Hematopoietic multipotent progenitor cell treated with erythropoietin and hydrocortisone succinate and interleukin-3 and kit ligand, for 17 days (in vitro differentiated cells): ENCODE measurements at places on chromosomes 11 and 22.

- DNase-seq: peak; percentile 43
Observed at GRCh38 chr22:25334162-25334490, 114.7 kb downstream of the CRYBB2 start.

DNA sequence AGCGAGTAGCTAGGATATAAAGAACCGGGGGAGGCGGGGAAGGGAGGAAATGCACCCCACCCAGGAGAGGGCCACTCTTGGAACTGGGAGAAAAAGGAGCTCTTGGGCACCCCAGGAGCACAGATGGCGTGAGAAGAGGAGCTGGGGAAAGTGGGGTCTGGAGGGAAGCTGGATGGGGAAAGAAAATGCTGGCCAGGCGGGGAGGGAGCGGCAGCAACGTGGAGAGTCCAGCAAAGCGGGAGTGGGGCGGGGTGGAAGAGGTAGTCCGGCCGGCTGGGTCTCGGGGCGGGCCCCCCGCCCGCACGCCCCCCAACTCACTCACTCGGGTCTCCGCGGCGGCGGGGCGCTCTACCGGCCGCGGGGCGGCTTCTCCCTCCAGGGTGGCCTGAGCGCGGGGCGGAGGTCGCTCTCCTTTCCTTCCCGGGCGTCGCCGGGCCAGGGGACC is 522 bp downstream of the TOB2 start:
- DNase-seq: peak; percentile 48

- no peak for DNase-seq
Observed at GRCh38 chr11:19939415-19939929, 220.8 kb downstream of the DBX1 start.

DNA sequence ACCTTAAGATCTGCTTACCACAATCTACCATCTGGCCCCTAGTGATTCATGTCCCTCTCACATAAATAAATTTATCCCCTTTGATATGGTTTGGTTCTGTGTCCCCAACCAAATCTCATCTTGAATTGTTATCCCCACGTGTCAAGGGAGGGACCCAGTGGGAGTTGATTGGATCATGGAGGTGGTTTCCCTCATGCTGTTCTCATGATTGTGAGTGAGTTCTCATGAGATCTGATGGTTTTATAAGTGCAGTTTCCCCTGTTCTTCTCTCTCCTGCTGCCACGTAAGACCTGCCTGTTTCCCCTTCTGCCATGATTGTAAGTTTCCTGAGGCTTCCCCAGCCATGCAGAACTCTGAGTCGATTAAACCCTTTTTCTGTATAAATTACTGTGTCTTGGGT is 37.2 kb downstream of the OR2AG2 start:
- DNase-seq: no peak

- DNase-seq: no peak
Observed at GRCh38 chr11:132177106-132177505, 806.7 kb downstream of the NTM start.

GRCh38 chr11:1603629-1604028 is 4.6 kb downstream of the KRTAP5-3 start:
- DNase-seq: no peak

- DNase-seq: no peak
Observed at GRCh38 chr11:44104481-44105294, 9.2 kb downstream of the EXT2 start.

DNA sequence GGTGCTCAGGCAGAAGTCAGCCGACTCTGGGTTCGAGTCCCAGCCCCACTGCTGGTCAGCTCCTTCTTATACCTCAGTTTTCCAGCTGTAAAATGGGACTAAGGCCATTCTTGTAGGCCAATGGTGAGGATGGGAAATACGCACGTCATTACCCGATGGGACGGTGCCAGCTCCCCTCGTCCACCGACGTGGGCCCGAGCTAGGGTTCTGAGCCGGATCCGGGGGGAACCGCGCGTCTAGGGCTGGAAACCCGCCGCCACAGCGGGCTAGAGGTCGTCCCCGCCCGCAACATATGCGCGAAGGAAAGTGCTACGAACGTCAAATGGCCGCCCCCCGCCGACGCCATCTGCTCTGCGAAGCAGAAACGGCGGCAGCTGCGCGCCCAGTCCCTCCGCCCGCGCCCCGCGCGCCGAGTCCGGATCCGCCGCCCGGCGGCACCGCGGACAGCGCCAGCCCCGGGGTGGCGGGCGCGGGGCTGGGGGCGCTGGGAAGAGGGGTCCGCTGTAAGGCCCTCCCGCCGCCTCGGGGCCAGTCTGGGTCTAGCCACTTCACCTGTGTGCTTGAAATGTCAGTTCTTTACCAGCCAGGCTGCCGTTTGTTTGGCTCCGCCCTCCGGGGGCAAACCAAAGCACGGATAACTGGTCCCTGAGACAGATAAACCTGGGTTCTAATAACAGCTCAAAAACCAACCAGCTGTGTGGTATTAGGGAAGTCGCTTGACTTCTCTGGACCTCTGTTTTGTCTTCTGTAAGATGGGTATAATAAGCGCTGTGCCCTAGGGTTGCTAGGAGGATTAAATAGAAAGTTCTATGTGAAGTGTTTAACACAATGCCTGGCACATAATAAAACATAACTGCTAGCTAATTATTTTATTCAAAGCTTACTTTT is 103.5 kb upstream of the RCN1 start:
- no peak for DNase-seq

DNA sequence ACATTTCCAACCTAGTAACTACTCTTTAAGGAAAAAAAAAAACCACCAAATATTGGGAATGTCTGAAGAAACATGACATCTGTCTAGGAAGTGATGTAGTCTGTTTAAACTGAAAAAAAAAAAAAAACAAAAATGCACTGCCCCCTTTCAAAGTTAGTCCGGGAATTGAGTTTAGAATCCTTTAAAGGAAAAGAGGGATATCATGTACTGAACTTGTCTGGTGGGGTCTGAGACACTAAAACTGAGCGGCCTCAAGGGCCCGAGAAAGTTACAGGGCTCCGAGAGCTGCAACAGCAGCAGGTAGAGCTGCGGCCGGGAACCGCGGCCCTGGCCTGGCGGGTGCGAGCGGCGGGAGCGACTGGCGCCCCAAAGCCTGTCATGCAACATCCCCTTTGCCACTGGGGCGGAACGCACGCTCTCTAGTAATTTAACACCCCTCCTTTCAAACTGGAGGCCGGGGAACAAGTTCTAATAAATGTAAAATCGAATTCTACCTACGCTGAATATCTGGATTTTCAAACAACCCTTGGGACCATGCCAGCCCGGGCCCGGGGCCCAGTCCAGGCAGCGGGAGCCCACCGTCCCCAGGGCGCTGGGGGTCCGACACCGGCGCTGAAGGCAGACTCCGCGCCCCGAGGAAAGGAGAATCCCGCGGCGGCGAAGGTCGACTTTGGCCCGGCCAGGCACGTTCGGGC is 736 bp downstream of the RDX start:
- DNase-seq: peak; percentile 44

- no peak for DNase-seq
Observed at GRCh38 chr11:1807264-1807995, 27.4 kb upstream of the SYT8 start.

DNA sequence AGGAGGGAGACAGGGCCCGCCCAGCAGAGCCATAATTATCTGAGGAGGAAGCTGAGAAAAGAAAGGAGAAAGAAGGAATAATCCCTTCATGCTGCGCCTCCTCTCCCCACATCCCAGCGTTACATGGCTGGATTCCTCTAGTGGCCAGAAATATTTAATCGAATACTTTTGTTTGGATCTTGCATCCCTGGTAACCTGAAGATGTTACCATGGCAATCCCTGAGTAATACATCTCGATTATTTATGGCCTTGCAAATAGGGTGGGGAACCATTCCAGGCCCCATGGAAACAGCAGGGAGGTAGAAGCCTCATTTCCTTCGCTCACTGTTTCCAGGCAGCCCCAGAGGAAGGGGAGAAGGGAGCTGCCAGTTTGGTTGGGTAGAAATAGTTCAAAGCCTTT is 357.7 kb downstream of the BUD13 start:
- DNase-seq: no peak

DNA sequence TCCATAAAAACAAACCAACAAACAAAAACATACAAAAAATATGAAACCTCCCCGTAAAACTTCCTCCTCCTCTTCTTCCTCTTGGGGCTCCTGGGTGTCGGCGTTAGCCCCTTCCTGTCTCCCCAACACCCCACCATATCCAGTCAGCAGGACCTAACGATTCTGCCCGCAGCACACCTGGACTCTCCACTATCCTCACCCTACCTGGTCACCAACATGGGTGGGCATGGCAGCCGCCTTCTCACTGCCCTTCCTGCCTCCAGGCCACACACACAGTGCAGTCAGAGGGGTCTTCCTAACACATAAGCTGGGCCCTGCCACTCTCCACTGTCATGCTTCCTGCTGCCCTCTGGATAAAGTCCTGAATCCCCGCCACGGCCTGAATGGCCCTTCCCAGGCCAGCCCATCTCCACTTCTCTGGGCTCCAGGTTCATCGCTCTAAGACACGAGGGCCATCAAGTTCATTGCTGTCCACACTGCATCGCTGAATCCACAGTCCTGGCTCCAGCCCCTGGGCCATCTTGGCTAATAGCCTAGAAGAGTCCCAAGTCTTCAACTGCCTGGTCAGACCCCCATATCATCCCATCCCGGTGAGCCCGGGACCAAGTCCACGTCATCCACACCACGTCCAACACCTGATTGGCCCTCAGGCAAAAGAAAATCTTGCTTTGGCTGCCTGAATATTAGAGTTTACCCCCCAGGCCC is 76.2 kb downstream of the IGLL1 start:
- no peak for DNase-seq

GRCh38 chr11:134521452-134522289 is 109.6 kb upstream of the B3GAT1 start:
- DNase-seq: no peak

GRCh38 chr11:121795174-121795573 is 320.8 kb downstream of the BLID start:
- DNase-seq: no peak

DNA sequence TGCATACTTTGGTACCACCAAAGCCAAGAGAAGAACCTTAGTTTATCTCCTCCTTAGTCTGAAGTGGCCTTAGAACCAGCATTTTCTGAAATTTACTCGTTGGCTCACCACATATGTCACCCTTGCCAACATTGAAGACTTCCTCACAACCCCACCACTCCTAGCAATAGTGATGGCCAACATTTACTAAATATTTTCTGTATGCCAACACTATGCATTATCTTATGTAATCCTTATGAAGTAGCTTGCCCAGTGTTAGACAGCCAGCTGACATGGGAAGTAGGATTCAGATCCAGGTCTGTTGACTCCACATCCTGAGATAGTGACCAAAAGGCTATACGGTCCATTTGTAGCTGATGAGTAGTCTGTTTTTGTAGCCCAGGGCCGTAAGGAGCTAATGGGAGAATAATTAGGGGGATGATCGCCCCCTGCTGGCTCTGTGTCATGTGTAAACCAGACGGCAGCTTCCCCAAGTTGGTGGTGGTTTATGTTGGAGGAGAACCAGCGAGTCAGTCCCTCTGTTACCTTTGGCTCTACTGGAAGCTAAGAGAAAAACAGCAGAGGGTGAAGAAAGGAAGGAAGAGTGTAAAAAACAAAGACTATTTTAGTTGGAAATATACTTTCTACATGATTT is 120.5 kb upstream of the RASSF10 start:
- DNase-seq: peak; percentile 26

GRCh38 chr11:109911488-109911887 is 181.7 kb upstream of the ZC3H12C start:
- DNase-seq: no peak

- DNase-seq: no peak
Observed at GRCh38 chr22:23845265-23846080, 6.7 kb upstream of the DERL3 start.

GRCh38 chr11:107011977-107012376 is 6.3 kb downstream of the GUCY1A2 start:
- DNase-seq: no peak

DNA sequence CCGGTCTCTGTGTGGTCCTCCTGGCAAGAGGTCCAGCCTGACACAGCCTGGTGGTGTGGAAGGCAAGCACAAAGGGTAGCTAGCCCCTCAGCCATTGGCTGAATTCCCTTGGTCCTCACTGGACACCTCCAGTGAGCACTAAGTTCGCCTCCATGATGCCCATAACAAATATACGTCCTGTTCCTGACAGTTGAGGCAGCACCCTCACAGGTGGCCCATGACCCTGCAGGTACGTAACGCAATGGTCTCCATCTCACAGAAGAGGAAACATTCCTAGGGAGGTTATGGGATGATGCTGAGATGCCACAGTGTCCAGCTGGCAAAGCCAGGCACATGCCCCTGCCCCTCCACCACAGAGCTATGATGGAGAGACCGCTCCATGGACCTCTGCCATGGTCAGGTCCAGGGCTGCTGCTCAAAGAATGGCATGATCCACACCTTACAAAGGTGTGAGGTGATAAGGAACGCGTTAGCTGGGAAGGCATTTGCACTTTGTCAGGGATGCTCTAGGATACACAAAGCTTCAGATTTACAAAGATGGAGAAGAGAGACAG is 1.4 kb upstream of the GNAZ start:
- no peak for DNase-seq

DNA sequence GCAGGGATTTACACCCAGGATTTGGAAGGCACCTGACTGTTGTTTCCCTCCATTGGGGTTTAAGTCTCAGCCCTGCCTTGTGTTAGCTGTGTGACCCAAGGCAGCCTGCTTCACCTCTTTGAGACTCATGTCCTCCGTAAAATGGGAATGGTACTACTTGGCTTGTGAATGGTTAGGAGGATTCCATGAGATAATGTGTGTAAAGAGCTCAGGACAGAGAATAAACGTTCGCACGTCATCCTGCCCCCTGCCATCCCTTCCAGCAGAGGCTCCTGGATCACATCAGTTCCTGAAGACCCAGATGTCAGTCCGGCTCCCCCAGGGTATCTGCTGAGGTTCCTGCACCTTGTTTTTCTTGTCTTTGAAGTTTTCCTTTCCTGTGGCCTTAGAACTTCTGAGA is 16.8 kb upstream of the ACCSL start:
- DNase-seq: no peak

- DNase-seq: peak; percentile 52
Observed at GRCh38 chr22:39364714-39365491, 15.1 kb downstream of the SYNGR1 start.

DNA sequence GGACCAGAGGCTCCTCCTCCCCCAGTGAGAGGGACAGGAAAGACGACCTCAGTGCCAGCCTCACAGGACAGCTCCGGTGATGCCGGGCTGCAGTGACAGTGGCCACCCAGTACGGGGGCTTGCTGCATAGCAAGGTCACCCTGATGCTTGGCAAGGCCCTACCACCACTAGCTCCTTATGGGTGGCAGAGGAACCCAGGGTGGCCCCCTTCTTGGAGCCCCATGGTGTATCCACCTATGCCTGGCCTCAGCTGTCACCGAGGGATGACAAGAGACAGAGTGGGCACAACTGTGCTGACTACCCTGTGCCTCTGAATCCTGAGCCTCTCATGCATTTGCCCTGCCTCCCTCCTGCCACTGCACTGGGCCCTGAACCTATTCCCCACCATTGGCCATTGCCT is 809.2 kb downstream of the TBC1D22A start:
- DNase-seq: no peak

GRCh38 chr11:118688851-118689502 is 9.5 kb upstream of the TREH start:
- no peak for DNase-seq

DNA sequence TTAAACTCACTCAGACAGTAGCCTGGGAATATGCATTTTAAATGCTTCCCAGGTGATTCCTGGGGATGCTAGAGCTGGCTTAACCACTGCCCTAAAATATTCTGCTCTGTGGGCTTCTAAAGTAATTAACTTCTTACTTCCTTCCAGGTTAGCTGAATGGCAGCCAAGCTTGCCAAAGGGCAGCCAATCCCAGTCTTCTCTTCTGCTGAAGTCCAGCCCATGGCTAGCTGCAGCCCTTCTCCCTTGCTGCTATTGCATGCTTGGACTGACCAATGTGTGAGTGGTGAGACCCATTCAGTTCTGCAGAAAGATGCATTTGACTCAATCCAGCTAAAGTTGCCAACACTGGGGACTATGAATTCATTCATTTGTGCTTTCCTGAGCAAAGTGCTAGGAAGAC is 411.9 kb downstream of the SOX6 start:
- DNase-seq: no peak

GRCh38 chr11:44255406-44256071 is 54.4 kb downstream of the ALX4 start:
- no peak for DNase-seq
